ENCODE measurements at places on chromosomes 12 and 14.

DNA sequence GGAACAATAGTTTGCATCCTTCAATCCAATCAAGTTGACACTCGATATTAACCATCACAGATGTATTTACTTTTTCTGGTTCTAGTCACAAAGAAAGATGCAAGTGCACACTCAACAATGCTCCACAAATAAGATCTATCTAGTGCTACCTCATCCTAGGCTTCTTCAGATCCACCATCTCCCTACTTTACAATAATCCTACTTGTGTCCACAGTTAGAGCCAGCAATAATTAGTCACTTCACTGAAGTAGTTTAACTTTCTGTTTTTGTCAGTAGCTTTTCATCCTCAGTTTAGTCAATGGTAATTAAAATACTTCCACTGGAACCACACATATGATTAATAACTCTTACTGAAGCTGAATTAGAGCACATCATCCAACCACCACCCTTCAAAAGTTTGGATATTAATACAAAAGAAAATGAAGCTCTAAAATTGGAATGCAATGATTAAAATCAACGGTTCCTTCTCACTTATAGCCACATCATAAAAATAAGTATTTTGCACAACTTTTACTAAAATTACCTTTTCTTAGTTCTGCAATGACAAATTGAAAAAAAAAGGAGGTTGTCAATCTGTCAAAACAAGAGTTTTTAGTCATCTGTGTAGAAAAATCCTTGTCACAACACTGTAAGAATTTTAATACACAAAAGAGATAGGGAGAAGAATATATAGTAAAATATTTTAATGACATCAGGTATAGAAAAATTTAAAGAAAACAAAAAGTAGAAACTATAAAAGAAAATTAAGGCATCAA lies 28.2 kb upstream of the SNRPF start:
- no peak for DNase-seq

GRCh38 chr12:123058980-123059379 lies 78.5 kb downstream of the ARL6IP4 start:
- DNase-seq: no peak

- DNase-seq: no peak
Measured at GRCh38 chr14:31261859-31262731, 54.5 kb upstream of the HECTD1 start.

DNA sequence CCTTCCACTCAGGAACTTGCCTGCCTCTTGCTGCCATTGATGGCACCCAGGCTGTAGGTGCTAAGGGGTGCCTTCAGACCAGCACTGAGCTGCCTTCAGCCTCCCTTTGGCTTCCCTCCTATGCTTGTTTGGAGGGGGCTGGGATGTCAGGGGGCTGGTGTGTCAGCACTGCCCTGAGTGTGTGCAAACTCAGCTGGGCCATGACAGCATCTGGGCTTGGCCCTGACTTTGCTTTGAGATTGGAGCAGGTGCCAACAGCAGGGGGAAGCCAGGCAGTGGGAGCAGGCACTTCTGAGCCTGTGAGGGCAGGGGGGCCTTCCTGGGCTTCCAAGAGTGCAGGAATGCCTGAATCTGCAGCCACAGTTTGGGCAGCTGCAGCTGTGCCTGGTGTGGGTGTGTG lies 56.9 kb downstream of the ATP23 start:
- DNase-seq: no peak

DNA sequence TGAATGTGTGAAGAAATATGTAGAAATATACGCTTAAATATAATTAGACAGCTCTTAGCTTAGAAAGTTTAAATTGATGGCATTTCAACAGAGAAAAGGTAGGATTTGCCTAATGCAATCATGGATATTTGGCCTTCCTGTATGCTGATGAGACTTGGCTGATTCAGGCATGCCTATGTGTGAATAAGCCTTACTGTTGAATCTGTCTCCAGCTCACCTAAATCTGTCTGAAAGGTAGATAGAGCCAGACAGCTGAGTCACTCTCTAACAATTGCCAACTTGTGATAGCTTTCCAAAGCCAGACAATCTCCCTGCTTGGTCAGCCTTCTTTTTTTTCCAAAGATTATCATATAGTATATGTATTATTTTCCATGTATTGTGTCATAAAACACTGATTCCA lies 92.8 kb upstream of the FLRT2 start:
- no peak for DNase-seq

- no peak for DNase-seq
Measured at GRCh38 chr14:104349950-104350349, 211.6 kb downstream of the KIF26A start.

DNA sequence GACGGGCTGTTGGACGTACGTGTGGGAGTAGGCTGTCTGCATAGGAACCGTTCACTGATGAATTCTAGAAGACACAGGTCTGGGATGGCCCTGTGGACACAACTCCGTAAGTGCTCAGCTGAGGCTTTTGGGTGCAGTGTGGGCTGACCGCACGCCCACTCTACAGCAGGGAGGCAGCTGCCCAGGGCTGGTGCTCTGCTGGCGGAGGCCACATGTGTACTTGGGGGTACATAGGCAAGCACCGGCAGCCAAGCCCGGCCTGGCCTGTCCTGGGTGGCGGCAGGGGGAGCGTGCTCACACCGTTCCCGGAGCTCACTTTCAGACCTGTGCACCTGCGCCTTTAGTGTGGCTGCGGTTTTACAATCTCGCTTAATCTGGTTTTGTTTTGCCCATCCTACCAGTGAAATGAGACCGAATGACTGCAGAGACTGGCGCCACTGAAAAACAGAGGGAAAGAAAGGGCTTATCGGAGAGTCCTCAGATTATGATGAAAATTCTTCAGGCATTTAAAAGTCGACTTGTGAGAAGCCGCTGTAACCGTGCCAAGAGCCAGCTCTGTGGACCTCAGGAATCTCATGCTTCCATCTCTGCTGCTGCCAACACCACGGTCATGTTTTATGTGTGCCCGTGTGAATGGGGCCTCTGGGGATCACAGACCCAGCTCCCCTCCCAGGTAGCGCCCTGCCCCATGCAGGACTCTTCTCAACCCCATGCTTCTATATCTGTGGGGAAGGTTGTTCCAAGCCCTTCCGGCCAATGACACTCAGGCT lies 45.8 kb downstream of the SSH1 start:
- DNase-seq: no peak

DNA sequence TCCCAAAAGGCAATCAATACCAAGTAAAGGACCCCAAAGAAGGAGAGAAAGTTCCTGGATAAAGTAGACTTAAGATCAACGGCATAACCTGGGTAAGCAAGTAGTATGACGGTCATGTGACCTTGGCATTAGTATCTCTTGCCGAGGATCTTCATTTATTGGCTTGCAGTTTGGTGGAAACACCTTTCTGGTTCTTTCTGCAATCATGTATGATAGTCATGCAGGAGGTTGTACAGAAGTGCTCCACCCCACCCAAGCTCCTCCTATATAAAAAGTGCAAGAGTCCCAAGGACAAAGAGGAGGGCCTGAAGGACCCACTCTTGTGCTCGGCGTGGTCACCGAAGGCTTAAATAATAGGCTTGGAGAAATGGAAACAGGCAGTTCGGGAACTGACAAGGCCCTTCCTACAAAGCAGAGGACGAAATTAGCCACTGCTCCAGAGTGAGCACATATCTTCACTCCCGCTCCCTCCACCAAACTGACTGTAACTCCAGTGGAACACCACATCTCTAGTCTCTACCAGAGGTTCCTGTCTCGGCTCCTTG lies 750 bp downstream of the CS start:
- DNase-seq: no peak

DNA sequence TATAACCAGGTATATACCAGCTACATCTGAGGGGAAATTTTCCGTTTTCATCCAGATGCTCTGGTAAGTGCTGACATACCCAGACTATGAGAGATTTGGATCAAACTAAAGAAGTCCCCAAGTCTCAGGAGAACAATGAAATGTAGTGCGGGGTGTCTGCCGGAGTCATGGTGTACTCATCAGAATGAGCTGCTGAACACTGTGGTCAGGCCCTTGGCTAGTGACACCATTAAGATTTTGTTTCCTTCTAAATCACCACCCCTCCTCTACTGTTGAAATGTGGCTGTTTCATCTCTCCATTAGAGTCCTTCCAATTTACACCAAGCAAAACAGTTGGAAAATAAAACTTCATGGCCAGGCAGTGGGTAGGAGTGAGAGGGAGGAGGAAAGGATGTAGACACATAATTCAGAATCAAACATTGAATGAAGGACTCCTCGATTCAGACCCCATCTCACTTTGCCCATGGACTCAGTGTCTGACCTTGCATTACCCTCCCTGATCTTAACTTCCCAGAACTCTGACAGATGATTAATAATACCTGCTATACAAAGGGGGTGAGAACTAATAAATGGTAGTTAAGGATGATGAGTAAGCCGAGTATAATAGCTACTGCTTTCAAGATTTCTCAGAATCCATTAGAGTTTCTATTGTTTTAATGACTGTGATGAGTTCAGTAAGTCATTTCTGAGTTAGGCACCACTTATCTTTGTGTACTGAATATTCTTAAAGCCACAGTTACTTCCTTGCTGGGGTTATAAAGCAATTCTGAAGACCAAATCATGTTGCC lies 127.4 kb downstream of the CRADD start:
- DNase-seq: no peak

DNA sequence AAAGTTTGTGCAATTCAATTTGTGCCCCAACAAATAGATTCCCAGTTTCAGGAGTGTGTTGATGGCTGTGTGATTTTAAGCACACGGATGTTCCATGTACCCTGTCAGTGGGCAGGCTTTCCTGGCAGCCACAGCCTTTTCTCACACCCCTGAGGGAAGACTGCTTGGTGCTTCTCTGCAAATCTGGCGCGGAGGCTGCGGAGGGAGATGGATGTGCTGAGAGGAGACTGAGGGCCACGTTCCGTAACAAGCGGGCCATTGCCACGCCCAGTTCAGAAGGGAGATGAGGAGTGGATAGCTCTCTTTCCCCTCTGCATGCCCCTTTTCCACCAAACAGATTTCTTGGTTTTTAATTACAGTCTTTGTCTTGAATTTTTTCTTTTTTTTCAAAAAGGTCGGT lies 89.1 kb downstream of the BEGAIN start:
- DNase-seq: no peak

- no peak for DNase-seq
Measured at GRCh38 chr12:46952880-46953483, 126.4 kb upstream of the PCED1B start.

- DNase-seq: no peak
Measured at GRCh38 chr14:92430686-92431085, 82.9 kb upstream of the RIN3 start.
